Brain pericyte (primary cell): ENCODE measurements at places on chromosomes 6 and 20.

DNA sequence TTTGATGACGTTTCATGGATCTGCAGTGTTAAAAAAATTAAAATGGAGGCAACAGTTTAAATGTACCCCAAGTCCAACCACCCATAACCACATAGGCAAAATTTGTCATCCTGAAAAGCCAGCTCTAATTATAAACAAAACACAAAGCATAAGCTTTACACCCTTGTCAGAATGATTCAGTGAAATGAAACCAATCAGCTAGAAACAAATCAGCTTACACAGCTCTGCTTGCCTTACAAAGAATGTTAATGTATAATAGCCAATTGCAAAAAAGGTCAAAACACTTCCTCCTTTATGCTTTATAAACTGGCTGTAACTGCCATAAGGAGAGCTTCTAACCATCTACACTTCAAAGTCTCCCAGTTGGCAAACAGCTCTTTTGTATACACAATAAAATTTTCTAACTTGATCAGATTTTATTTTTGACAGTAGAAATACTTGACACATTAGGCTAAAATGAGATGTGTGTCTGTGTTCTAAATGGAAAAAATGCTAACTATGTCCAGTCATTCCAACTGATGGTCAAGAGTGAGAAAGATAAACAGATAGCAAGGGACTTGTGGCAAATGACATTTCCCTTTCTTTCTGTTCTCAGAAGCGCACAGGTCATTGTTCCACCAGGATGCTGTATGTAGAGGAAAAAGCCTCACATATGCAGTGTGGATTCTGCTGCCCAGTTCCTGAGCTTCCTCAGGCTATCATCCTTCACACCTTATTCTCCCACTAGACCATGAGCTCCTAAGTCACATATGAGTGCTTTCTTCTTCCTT is 344.3 kb upstream of the ID4 start:
- no peak for DNase-seq

DNA sequence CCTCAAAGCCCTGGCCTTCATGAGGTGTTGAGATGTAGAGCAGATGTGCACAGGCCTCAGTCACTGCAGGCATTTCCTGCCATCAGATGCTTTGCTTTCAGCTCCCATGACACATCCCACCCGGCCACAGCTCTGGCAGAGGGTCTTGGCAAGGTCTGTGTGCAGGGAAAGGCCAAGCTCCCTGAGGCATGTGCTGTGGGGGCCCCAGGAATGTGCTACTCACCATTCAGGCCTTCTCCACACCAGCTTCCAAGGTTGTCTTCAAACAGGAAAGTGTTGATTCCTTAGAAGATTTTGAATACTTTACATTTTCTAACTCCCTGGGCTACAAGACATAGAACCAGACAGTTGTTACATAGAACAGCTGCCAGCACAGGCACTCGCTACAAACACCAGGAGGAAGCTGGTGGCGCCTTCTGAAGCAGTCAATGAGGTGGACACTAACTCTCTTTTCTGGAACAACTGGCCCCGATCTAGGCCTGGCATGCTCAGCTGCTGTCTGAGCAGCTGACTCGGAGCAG is 27.8 kb downstream of the CASS4 start:
- no peak for DNase-seq

- no peak for DNase-seq
Observed at GRCh38 chr6:98686008-98686601, 148.3 kb upstream of the POU3F2 start.

DNA sequence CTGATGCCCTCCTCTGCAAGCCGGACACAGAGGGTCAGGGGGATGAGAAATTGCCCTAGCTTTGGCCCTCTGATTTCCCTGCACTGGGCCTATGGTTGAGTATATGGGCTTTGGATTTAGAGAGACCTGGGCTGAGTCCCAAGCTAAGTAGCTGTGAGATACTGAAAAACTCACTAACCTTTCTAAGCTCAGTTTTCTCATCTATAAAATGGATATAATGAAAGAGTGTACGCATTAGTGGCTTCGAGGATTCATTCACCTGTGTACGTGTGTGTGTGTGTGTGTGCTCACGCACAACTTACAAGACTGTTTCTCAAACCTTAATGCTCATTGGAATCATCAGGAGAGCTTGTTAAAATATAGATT is 12.7 kb upstream of the RBPJL start:
- DNase-seq = no peak

- DNase-seq = no peak
Observed at GRCh38 chr6:19892260-19892659, 55.1 kb downstream of the ID4 start.

DNA sequence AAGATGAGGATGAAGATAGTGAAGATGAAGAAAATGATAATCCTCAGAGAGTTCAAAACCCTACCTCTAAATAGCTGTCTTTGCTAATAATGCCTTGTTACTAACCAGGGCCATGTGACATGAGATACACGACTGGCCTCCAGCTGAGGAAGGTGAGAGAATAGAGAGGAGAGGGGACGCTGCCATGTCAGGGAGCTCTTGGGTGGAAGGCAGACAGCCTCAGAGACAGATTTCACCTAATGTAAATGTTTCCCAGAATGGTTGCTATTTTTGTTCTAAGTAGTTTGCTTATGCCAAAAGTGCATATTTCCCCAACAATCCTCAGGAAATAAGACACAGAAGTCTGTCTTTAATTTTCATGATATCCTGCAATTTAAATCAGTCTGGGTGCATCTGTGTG is 138.4 kb downstream of the ELOVL4 start:
- DNase-seq = no peak

- DNase-seq = no peak
Observed at GRCh38 chr6:75933387-75933975, 139.0 kb downstream of the IMPG1 start.

GRCh38 chr20:61321481-61321880 is 69.4 kb downstream of the CDH4 start:
- no peak for DNase-seq

DNA sequence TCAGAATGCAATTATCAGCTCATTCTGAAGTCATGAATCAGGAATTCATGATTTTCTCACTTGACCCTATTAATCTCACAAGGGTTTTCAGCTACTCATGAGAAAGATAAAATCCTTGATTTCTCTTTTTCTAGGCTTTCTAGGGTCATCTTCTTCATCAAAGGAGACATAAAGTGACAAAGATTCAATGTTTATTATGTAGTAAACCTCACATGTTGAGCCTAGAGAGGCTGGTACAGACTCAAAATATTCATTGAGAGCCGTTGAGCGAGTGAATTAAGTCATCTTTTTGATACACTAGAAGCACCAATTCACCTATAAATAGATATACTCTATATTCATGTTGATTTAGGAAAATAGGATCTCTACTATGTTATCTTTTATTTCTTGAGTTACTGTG is 104.8 kb upstream of the TRAF3IP2 start:
- no peak for DNase-seq

GRCh38 chr20:22403632-22404361 is 180.6 kb downstream of the FOXA2 start:
- DNase-seq = no peak

GRCh38 chr6:25418454-25419052 is 139.4 kb downstream of the CARMIL1 start:
- no peak for DNase-seq

DNA sequence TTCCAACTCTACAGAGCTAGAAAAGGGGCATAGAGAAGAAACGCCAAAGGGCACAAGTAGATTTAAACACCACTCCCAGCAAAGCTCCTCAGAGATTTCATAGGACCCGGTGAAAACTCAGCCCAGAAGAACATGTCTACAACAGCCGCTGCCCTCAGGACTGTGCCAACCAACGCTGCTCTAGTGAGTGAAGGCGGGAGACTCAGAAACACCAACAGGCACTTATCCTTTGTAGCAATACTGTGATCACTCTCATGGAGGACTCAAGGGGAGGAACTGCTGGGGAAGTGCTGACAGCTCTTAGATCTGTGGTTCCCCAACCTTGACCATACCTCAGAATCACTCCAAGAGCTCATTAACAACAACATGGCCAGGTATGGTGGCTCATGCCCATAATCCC is 39.5 kb downstream of the STAU1 start:
- no peak for DNase-seq

GRCh38 chr6:1028723-1029122 is 283.2 kb upstream of the FOXQ1 start:
- DNase-seq = no peak

DNA sequence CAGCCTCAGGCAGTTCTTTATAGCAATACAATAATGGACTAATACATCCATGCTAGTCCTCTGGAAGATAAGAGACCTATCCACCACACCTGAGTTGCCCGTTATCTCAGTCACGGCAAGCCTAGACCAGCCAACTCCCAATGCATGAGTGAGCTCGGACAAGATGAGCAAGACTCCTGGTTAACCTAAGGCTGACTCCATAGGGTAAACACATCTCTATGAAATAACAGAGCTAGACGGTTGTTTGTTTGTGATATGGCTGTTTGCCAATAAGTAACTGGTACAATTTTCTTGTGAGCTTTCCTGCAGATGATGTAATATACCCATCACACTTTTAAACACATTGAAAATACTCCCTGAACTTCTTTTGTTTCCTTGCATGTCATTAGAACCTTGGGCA is 70.6 kb upstream of the PHACTR1 start:
- no peak for DNase-seq

DNA sequence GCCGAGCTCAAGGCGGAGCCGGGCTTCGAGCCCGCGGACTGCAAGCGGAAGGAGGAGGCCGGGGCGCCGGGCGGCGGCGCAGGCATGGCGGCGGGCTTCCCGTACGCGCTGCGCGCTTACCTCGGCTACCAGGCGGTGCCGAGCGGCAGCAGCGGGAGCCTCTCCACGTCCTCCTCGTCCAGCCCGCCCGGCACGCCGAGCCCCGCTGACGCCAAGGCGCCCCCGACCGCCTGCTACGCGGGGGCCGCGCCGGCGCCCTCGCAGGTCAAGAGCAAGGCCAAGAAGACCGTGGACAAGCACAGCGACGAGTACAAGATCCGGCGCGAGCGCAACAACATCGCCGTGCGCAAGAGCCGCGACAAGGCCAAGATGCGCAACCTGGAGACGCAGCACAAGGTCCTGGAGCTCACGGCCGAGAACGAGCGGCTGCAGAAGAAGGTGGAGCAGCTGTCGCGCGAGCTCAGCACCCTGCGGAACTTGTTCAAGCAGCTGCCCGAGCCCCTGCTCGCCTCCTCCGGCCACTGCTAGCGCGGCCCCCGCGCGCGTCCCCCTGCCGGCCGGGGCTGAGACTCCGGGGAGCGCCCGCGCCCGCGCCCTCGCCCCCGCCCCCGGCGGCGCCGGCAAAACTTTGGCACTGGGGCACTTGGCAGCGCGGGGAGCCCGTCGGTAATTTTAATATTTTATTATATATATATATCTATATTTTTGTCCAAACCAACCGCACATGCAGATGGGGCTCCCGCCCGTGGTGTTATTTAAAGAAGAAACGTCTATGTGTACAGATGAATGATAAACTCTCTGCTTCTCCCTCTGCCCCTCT is 1.1 kb downstream of the CEBPB start:
- DNase-seq = no peak

- DNase-seq = no peak
Observed at GRCh38 chr6:19268117-19268516, 569.1 kb upstream of the ID4 start.

DNA sequence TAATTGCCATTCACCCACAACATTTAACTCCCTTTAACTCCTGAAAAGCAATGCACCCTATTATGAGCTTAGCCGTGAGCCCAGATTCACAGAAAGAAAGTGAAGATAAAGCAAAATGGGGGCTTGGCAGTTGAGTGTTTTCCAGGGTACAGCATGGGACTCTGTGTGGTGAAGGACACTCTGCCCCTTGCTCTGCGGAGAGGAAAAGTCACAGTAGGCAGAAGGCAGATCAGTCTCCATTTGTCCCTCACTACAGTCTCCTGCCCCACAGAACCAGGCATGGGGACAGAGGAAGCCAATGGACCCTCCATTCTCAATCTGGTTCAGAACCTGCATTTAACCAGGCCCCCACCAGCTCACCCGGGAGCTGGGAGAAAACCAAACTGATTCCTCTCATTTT is 30.8 kb upstream of the SH3BGRL2 start:
- DNase-seq = no peak

- no peak for DNase-seq
Observed at GRCh38 chr6:16132909-16133308, 4.0 kb downstream of the MYLIP start.

DNA sequence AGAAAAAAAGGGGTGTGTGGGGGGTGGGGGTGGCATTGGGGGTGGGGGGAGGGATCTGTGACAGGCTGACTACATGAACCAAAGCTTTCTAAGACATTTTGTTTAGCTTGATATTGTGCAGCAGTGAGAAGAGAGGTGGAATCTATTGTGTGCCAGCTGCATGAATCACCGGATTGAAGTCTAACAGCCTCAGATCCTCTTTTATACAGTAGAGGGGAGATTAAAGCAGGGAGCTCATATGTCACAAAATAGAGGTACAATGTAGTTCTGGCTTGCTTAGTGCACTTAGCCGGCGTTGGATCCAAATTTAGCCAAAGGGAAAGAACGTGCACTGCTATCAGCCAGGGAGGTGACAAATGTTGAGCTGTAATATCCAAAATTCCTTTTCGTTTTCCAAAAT is 404.2 kb upstream of the CITED2 start:
- DNase-seq = no peak

DNA sequence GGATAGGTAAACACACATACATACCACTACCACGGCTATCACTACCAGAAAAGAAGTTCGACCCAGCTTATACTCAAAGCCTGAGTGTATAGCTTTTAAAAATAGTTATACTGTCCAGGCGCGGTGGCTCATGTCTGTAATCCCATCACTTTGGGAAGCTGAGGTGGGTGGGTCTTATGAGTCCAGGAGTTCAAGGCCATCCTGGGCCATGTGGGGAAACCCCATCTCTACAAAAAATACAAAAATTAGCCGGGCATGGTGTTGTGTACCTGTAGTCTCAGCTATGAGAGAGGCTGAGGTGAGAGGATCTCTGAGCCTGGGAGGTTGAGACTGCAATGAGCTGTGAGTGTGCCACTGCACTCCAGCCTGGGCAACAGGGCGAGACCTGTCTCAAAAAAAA is 32.9 kb downstream of the NKX2-4 start:
- no peak for DNase-seq

GRCh38 chr20:3014662-3015061 is 28.8 kb upstream of the GNRH2 start:
- no peak for DNase-seq

DNA sequence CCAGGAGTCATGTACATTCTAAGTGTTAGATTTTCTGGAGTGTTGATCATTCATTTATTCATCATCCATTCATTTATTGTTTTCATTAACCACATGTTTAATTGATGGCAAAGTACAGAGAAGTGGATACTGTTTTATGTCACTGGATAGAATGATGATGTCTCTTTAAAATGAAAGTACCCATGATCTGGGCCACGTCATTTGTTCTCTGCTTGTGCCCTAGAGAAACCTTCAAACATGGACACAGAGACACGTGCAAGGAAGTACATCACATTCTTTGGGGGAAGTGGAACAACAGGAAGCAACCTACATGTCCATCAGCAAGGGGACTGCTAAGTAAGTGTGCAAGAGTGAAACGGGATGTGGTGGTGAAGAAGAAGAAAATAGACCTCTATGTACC is 75.8 kb upstream of the TSHZ2 start:
- DNase-seq = no peak

GRCh38 chr6:137191670-137192069 is 18.2 kb upstream of the IL22RA2 start:
- DNase-seq = no peak

- DNase-seq = no peak
Observed at GRCh38 chr6:8113131-8113654, 10.8 kb upstream of the EEF1E1 start.

GRCh38 chr6:136030131-136030530 is 178.6 kb downstream of the PDE7B start:
- no peak for DNase-seq
